C1 segment of cervical spinal cord (tissue), 14 donors: ENCODE measurements at places on chromosomes 6 and 20.

DNA sequence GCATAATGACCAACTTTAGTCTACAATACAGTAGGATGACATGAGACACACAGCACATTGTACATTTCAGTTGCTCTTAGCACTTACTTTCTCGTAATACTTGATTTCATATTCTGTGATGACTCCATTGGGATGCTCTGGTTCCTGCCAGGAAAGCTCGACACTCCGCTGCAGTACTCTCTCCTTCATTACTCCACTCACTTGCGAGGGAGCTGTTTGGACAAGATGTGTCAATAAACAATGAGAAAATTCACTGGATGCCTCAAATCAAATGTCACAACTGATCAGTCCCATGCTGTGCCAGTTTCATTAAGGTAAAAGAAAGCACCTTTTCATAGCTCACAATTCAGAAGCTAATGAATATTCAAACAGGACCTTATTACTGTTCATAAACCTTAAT, 147.1 kb downstream of the EPHA7 start:
- DNase-seq, result no peak

- DNase-seq, result no peak
These were observed 113.5 kb downstream of the EPB41L2 start for GRCh38 chr6:130949553-130949952.

DNA sequence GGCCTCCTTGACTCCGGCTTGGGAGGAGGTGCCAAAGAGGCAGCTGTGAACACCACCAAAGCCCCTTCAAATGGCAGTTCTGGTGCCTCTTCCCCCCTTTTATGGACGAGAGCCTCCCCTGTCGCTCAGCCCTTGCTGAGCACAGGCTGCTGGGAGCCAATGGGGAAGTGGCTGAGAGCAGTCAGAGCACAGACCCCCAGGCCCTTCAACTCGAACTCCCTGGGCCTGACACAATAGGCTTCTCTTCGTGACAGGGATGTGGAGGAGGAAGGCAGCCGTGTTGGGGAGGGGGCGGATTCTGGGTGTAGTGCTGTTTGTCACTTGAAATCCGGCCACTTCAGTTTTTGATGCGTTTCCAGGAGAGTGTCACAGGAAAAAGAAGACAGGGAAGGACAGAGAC, at the start of gene PDYN:
TSS of gene PDYN (minus strand) at position 73 of the 400 bp plus-strand sequence. CDS start 10,974 bp downstream, outside the sequence.
- DNase-seq, result no peak

DNA sequence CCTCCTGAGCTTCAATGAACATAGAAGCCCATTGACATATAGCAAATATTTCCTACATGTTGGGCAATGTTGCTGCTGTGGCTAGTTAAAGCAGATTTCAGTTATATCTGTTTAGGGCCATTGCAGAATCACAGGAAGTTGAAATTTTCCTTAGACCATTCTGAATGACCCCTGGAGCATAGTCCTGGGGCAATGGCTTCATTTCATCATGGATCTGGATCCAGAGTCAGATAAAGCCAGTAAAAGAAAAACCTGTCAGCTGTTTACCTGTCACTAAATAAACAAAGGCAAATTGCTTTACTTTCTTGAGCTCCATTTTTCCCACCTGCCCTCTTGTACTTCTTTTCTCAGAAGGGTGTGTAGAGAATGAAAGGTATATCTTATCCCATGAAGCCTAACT, 494.0 kb upstream of the MAP3K7 start:
- DNase-seq, result no peak

- peak; percentile 90 for DNase-seq
These were observed at the start of the genes RPS18 and VPS52 for GRCh38 chr6:33271468-33272274. RPS18 (plus strand) TSS chr6:33272075; CDS start chr6:33272120, 45 bp downstream. VPS52 (minus strand) TSS chr6:33271876; CDS start chr6:33271675, 201 bp downstream.
